Stimulated activated CD4-positive, alpha-beta T cell treated with anti-CD3 and anti-CD28 coated beads, Interleukin-4, amount 100 ng/mL, for 48 hours (primary cell): ENCODE measurements at places on chromosomes 5 and 9.

GRCh38 chr5:80206282-80206681 is 49.6 kb downstream of the SERINC5 start:
- DNase-seq, result no peak

DNA sequence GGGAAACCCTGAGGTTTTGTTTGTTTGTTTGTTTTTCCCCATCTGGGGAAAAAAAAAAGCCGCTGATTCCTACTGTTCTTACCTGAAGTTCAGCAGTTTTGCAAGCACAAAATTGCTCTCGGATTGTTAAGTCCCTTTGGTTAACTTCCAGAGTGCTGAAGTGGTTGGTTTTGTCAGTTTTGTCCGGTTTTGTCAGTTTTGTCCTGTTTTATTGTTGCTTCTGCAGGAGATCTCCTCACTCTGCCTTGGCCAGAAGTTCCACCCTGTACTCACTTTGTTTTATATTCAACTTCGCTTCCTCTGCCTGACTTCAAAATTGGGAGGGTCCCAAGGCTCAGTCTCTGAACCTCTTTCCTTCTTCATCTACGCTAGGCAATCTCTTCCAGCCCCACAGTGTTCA is 14.4 kb downstream of the ZNF346 start:
- no peak for DNase-seq

DNA sequence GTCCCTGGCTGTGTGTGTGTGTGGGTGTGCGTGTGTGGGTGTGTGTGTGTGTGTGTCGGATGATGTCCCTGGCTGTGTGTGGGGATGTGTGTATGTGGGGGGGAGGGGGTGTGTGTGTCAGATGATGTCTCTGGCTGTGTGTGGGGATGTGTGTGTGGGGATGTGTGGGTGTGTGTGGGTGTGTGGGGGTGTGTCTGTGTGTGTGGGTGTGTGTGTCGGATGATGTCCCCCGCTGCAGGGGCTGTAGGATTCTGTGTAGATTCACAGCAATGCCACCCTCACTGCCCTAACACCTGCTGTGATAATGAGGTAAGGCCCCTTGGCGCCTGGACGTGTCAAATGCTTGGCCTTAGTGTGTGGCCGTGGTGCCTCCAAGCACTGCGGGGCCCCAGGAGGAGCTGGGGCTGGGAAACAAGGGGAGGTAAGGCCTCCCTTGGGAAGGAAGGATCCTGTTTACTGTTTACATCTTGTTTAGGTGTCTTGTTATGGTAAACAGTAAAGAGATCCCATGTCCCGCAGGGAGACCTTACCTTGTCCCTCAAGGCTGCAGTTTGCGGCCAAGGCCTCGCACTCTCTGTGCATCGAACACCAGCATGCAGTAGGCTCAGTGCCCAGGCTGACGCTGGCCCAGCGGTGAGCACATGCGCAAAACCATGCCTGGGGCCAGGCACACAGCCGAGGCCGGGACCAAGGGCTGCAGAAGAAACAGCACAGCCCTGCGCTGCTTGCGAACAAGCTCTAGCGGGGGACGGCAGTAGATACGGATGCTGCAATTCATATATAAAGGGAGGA is 24.1 kb downstream of the AHRR start:
- no peak for DNase-seq

DNA sequence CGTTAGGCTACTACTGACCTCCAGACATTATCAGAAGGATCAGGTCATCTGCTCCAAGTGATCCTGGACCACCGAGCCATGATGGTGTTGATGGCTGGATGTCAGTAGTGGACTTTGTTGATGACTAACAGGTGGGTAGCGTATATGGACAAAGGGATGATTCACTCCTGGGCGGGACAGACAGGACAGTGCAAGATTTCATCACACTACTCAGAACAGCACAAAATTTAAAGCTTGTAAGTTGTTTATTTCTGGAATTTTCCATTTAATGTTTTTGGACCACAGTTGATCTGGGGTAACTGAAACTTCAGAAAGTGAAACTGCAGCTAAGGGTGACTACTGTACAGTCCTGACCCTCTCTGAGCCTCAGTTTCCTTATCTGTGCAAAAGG is 12.7 kb downstream of the PDGFRB start:
- DNase-seq, result no peak

DNA sequence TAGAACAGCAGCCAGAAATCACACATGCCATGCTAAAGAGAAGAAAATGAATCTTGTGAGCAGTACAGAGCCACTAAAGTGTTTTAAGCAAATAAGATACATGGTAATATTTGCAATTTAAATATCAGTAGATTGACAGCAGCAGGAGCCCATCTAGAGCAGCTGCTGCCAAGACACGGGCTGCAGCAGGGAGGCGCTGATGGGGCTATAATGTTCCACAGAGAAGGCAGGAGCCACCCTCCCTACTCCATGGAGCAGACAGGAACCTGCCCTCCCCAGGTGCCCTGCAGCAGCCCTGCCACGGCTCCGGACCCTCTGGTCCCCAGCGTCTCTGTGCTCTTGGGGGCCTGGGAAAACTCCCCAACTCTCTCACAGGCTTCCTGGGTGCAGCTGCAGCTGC is 224.1 kb upstream of the ISL1 start:
- no peak for DNase-seq

GRCh38 chr9:24832307-24832706 is 286.6 kb upstream of the IZUMO3 start:
- no peak for DNase-seq

GRCh38 chr5:13601112-13601511 is 343.4 kb downstream of the DNAH5 start:
- no peak for DNase-seq

GRCh38 chr5:100898504-100899346 is 4.4 kb downstream of the ST8SIA4 start:
- DNase-seq, result no peak

DNA sequence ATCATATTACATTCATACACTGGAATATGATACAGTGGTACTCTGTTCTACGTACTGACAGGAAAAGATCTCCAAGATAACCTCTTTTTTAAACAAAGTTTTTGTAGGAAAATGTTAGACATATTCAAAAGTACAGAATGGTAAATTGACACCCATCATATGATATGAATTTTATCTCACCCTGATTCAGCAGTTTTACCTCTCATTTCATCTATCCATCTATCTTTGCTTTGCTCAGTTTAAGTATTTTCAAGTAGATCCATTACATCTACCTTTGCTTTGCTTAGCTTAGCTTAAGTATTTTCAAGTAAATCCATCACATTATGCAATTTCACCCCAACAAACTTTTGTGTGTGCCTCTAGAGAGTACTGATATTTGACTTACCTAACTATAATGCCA is 14.3 kb downstream of the CCDC112 start:
- DNase-seq, result no peak

GRCh38 chr5:128196080-128196479 is 112.5 kb downstream of the SLC12A2 start:
- DNase-seq, result no peak

DNA sequence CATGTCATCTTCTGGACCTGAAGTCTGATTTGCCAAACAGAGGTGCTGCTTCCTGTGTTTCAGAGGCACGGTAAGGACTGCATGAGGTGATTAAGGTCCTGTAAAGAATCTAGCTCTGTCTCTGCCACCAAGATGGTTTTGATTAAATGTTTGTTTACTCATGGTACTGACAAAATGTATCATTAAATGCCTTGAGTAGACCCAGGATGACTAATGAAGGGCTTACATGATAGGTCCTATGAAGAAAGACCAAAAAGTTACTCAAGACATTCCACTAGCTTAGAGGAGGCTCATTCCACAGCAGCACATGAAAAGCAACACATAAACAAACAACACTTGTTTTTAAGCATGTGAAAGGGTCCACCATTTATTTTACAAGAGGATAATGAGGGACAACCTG is 100.9 kb downstream of the BOD1 start:
- no peak for DNase-seq
